ENCODE measurements at places on chromosomes 4 and X. TPM values are rescaled to one million over a fixed set of nuclear protein-coding genes. Genes with fewer than 3 reads are reported as not detected.

Gene ARHGEF38
- 0.02 TPM for total RNA-seq

Gene HSD17B13
- 0.17 TPM for total RNA-seq

Gene GAB3
- 0.20 TPM for total RNA-seq

Gene MAGEA1
- 64.2 TPM for total RNA-seq

Gene UGT2B11
- not detected for total RNA-seq

Gene FANCB
- total RNA-seq = 6.4 TPM

Gene TBX22
- not detected for total RNA-seq

Gene APLN
- total RNA-seq = 9.8 TPM

Gene PPP2R2C
- total RNA-seq = 17.6 TPM

Gene TBC1D8B
- total RNA-seq = 3.6 TPM

Gene IQCM
- total RNA-seq = 0.52 TPM

Gene SRPX
- 78.0 TPM for total RNA-seq

Gene IL9R
- not detected for total RNA-seq

Gene YY2
- total RNA-seq = 2.3 TPM

Gene DACH2
- total RNA-seq = not detected

Gene ADH7
- not detected for total RNA-seq

Gene ARHGAP24
- 1.3 TPM for total RNA-seq

Gene SH2D1A
- total RNA-seq = not detected

Gene TBC1D9
- 7.5 TPM for total RNA-seq

Gene PRSS12
- 1.1 TPM for total RNA-seq

Data from NCI-H460 (cell line).